ENCODE measurements at places on chromosomes 3 and 15.
A peak's percentile ranks its signal among the peaks of the same experiment; 100 is the strongest.

DNA sequence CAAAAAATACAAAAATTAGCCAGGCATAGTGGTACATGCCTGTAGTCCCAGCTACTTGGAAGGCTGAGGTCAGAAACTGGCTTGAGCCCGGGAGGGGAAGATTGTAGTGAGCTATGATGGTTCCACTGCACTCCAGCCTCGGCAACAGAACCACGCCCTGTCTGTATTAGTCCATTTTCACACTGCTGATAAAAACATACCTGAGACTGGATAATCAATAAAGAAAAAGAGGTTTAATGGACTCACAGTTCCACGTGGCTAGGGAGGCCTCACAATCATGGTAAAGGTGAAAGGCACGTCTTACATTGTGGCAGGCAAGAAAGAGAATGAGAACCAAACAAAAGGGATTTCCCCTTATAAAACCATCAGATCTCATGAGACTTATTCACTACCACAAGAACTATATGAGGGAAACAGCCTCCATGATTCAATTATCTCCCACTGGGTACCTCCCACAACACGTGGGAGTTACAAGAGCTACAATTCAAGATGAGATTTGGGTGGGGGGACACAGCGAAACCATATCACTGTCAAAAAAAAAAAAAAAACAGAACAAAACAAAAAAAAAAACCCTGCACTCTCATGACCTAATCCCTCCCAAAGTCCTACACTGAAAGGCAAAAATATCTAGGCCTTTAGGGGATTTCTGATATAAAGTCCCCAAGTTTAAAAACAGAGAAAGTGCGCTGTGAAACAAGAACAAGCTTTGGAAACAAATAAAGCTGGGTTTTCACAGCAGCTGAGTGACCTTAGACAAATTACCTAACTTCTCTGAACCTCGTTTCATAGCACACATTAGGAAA, 224.7 kb downstream of the IGSF11 start:
- DNase-seq, result no peak

DNA sequence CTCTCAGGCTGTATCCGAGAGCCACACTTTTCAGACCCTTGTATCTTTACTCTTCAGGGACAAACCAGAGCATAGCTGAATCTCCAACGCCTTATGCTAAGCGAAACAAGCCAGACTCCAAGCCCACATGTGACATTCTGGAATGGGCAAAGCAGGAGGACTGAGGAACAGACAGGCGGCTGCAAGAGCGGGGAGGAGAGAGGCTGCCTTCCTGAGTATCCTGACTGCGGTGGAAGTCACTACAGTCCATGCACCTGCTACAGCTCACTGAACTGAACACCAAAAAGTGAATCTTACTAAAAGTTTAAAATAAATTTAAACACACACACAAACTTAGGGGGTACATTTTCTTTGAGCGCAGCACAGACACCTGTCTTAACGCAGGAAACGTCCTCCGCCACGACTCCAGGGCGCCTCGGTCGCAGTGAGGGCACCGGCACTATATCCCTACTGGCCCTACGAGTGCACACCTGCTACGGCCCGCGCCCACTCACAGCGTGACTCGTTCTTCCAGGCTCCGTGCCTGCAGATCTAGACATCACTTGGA, 1.4 kb downstream of the CYFIP1 start:
- no peak for DNase-seq

GRCh38 chr3:47440131-47440530, 35.6 kb downstream of the SCAP start:
- DNase-seq, result no peak

DNA sequence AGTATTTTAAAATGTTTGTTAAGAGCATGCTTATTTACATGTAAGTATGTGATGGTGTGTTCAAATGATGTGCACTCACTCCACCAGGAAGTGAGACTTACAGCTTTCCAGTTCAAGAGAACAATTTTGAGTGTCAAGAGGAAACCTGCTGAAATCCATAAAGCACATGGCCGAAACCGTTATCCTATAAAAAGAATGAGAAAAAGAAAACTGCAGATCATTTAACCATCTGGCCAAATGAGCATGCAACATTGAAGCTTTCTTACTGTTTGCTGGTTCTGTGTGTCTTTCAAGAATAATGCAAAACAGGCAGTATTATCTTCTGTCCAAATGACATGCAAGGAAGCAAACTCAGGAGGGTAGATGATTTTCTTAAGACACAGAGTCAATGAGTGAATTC, 26.3 kb downstream of the GABRR3 start:
- DNase-seq, result no peak

GRCh38 chr3:45273681-45274515, 47.8 kb upstream of the TMEM158 start:
- no peak for DNase-seq

GRCh38 chr3:195768831-195769303, 42.9 kb downstream of the MUC4 start:
- no peak for DNase-seq

DNA sequence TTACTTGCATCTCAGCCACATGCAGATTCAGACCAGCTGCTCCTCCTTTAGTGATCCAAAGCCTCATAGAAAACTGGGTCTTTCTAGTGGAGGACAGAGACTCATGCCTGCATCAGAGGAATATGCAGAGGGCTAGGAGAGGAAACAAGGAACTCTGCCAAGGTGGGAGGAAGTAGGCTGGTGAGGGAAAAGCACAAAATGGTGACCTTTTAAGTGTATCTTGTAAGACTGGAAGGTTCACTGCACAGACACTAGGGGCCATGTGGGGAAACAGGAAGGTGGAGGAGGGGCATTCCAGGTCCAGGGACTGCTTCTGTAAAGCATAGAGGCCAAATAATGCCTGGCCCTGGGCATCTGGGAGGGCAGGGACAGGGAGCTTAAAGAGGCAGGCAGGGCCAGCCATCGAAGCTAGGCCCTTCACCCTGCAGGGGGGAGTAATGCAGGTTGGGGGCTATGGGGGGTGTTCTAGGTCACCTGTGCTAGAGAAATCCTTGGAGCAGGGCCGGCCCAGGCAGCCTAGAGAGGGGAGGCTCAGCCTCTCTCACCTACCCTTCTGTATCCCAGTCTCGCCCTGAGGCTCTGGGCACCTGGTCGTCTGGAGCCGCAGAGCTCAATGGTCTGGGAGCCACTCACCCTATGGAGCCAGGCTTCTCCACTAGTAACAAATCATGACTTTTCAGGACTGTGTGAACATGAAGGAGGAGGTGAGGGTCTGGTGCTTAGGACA, 117.7 kb downstream of the DNAJB8 start:
- DNase-seq, result no peak

- DNase-seq, result no peak
These were observed 213.1 kb downstream of the RPLP1 start for GRCh38 chr15:69665641-69666111.

GRCh38 chr3:172591876-172592771, 68.9 kb upstream of the TNFSF10 start:
- peak; percentile 29 for DNase-seq

GRCh38 chr15:101045835-101046691, 126.9 kb downstream of the LRRK1 start:
- no peak for DNase-seq

- DNase-seq, result no peak
These were observed 3.5 kb downstream of the RFTN1 start for GRCh38 chr3:16509721-16510619.

- no peak for DNase-seq
These were observed 24.4 kb downstream of the XXYLT1 start for GRCh38 chr3:195246581-195246995.

Measured in stimulated activated CD8-positive, alpha-beta memory T cell treated with anti-CD3 and anti-CD28 coated beads, Interleukin-7, amount 100 ng/mL, for 1 hour (primary cell).